ENCODE measurements at places on chromosomes 12 and 14.

- no peak for DNase-seq
Observed at GRCh38 chr12:82650627-82651337, 35.9 kb upstream of the TMTC2 start.

GRCh38 chr12:4210183-4210582, 63.4 kb upstream of the CCND2 start:
- no peak for DNase-seq

GRCh38 chr14:26394150-26394810, 203.6 kb downstream of the NOVA1 start:
- no peak for DNase-seq

GRCh38 chr12:77124767-77125166, 59.4 kb upstream of the E2F7 start:
- DNase-seq = no peak
